T-helper 17 cell (primary cell): ENCODE measurements at places on chromosomes 7 and 10.

DNA sequence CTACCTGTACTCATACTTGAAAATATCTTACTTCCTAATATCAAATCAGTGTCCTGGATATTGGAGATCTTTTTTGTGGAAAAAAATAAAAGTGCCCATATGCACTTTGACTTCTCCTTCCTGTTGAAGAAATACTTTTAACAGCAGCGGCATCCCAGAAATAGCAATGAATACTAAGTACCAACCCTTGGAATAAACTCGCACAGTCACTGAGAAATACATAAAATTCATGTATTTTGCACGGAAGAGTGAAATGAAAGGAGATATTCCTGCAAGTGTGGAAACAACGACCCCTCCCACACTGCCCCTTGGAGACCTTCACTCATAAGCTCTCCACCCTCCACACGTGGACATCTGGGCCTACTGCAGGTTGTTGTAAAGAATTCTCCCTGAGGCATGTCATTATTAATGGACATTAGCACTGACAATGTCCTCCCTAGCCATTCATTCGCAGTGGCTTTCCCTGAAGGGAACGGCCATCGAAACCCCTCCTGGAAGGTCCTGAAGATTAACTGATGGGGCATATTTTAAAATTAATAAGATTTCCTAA lies 407.6 kb upstream of the PFKP start:
- no peak for DNase-seq

GRCh38 chr7:112116894-112117293 lies 89.3 kb downstream of the DOCK4 start:
- DNase-seq: no peak

GRCh38 chr7:95396136-95397032 lies at the start of gene PON3:
Gene PON3, minus strand, starts transcription at chr7:95396375. Its CDS starts 25 bp downstream, at chr7:95396350.
- DNase-seq: no peak

DNA sequence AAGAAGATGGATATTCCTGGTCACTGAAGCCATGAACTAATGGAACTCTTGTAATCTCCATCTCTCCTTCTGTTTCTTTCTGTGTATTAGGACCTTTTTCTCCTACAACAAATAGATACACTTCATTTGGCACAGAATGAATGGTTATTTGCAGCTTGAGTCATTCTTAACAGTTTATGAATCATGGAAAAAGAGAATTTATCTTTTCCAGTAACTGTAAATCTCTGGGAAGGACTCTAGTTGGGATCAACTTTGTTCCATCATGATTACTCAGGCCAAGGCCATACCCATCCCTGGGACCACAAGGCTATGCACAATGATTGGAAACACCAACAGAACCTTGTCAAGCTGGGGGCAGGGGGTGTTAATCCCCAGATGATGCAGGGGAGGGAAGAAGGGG lies 36.1 kb upstream of the MDFIC start:
- no peak for DNase-seq

GRCh38 chr10:67878133-67878532 lies 6.3 kb upstream of the SIRT1 start:
- no peak for DNase-seq

DNA sequence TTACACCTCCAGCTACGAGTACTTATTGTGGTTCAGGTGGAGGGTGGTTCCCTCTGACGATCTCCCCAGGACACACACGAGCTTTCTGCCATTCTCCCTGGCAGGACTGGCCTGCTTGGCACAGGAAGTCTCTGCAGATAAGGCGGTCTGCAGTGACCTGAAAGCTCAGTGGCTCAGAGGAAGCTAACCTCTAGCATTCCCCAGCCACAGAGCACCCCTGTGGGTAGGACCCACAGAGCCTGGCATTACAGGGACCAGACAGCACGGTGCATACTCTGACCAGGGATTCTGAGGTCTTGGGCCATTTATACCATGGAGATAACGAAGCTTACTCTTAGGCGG lies 1.9 kb upstream of the GPR146 start:
- DNase-seq: no peak

- no peak for DNase-seq
Measured at GRCh38 chr7:26127411-26127810, 24.6 kb upstream of the NFE2L3 start.

GRCh38 chr10:53598914-53599313 lies 826.3 kb upstream of the MBL2 start:
- DNase-seq: no peak
